Endodermal cell (in vitro differentiated cells): ENCODE measurements at places on chromosomes 1 and 21. TPM values are rescaled to one million over a fixed set of nuclear protein-coding genes. Genes with fewer than 3 reads are reported as not detected.

DNA sequence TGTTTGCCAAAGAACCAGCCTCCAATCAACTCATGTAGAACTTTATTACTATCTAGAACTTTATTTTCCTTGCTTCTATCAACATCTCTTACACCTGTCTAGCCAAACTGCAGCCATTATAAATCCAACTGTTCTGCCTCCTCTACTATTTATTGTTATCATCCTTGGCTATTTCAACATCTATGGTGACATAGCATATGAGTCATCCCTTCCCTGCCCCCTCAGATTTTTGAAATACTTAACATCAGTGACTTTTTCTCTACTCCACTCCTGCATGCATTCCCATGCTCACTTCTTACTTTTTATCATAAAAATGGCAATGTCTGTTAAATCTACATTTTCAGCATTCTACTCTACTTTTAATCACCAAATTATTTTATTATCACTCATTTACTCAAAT lies 544.9 kb upstream of the NEGR1 start:
- no peak overlapping the region for H3K27ac ChIP-seq
- no peak for DNase-seq
- H3K36me3 ChIP-seq: no peaks in the 10 kb centered on the region

The PDC gene
- not detected in 2 replicates for total RNA-seq

DNA sequence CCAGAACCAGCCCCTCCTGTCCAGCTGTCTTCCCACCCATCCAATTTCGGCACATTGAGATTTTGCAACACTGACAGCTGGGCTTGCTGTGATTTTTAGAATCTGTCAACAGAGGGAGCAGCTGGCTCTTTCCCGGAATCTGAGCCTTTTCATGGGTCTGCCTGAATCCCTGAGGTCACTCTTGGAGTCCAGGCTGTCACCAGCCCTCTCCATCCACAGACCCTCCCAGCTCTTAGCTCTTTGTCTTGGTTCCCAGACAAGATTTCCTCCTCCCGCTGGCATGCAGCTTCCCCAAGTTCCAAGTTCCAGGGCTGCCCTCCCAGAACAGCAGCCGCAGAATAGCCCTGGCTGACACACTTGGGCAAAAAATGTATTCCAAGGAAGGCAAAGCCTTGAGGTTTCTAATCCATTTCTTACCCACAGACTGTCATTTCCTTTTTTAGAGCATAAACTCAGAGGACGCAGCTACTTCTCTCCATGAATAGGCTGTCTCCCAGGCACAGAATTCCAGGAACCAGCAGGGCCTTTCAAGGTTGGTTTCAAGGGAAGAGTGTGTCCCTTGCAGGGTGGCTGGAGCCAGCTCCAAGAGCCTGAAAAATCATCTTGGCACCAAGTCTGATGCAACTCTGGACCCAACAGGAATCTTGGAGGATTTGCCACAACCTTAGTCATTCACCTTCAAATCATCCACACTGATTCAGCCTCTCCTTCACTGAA lies 7.1 kb upstream of the TMEM61 start:
- no peaks in the 10 kb centered on the region for H3K27me3 ChIP-seq
- H3K4me1 ChIP-seq: no peaks in the 10 kb centered on the region
- H3K27ac ChIP-seq: no peak overlapping the region
- peak; percentile 79 for DNase-seq

DNA sequence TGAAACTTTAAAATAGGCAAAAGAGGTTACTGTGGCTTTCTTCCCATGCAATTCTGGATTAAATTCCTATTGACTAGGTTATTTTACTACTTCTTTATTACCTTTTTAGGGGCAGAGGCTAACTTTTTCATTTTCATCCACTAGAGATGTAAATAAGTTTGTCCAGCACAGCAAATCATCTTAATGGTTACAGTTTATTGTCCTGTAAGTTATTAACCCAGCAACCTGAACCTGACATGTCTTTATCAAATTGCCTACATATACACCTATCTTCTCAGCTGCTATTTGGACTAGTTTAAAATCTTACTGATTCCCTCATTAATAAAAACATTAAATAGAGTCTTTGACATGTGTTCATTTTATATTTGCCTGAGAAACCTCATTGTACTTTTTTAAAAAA lies 6.9 kb upstream of the SCYL3 start:
- no peak overlapping the region for H3K4me3 ChIP-seq
- no peaks in the 10 kb centered on the region for H3K27me3 ChIP-seq
- H3K36me3 ChIP-seq: no peaks in the 10 kb centered on the region
- H3K4me1 ChIP-seq: peaks cover 6% of the 10 kb centered on the region
- no peak overlapping the region for H3K27ac ChIP-seq

GRCh38 chr1:185039726-185040407 lies 5.5 kb upstream of the RNF2 start:
- H3K4me3 ChIP-seq: no peak overlapping the region
- H3K4me1 ChIP-seq: no peaks in the 10 kb centered on the region

- no peak overlapping the region for H3K27ac ChIP-seq
- H3K4me3 ChIP-seq: no peak overlapping the region
Measured at GRCh38 chr1:25671929-25672328, 55.3 kb downstream of the MAN1C1 start.

GRCh38 chr1:93661829-93662474 lies 19.7 kb downstream of the BCAR3 start:
- peaks cover 83% of the 10 kb centered on the region for H3K36me3 ChIP-seq
- no peaks in the 10 kb centered on the region for H3K27me3 ChIP-seq
- H3K4me1 ChIP-seq: peaks cover 28% of the 10 kb centered on the region
- H3K27ac ChIP-seq: no peak overlapping the region

GRCh38 chr1:17777330-17777729 lies 22.2 kb downstream of the ACTL8 start:
- H3K36me3 ChIP-seq: no peaks in the 10 kb centered on the region
- H3K27me3 ChIP-seq: no peaks in the 10 kb centered on the region
- H3K4me1 ChIP-seq: no peaks in the 10 kb centered on the region
